SK-N-SH treated with all-trans-retinoic acid at 6 μM for 48 hours (cell line): ENCODE measurements at places on chromosomes 4 and X.

GRCh38 chr4:189206953-189207352, 733.7 kb upstream of the FRG1 start:
- no peak for ATAC-seq

DNA sequence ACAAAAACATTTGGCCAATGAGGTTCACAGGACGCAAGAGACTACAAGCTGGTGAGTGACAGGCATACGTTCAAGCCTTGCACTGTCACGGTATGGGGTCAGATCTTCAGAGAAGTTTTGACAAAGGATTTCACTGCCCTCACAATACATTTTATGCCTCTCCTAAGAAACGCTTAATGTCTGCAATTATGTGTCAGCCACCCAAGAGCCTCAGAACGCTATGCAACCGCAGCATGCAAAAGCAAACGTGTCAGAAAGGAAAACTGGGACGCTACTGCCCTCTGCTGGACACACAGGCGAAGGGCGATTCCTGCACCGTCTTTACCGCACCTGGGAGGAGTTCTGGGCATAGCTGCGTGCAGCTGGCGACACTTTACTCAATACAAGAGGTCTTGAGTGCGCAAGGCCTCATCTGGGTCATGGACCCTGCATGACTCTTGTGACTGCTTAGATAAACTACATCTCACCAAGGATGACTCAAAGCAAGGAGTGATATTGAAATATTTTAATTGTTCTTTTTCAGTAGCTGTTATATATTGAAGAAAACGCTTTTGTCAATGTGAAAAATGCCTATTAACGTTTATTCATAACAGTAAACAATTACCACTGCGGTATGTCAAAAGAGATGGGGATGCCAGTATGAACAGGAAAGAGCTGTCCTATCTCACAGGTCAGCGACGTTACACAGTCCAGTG, 147.6 kb upstream of the FRG1 start:
- ATAC-seq, result peak; percentile 98

- ATAC-seq, result peak; percentile 93
Observed at GRCh38 chr4:86497980-86498862, 95.9 kb upstream of the PTPN13 start.

- no peak for ATAC-seq
Observed at GRCh38 chrX:19592952-19593351, 77.6 kb upstream of the MAP3K15 start.

DNA sequence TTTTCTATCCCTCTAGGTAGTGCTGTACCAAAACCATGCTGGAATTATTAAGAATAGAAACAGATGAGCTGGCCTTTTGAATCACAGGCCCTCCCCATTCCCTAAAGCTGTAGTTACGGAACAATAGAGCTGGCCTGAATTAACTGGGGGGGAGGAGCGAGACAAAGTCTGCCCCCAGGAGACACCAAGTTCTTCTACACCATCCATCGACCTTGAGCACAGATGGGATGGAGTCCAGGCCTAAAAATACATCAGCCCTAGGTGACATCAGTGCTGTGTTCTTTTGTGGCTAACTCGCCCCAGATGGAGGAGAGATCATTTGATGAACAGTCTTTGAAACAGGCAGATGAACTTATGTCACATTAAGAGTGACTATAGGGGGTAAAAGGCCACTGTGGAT, 49.6 kb downstream of the LHFPL1 start:
- no peak for ATAC-seq

- ATAC-seq, result no peak
Observed at GRCh38 chrX:42260854-42261253, 337.5 kb upstream of the CASK start.

DNA sequence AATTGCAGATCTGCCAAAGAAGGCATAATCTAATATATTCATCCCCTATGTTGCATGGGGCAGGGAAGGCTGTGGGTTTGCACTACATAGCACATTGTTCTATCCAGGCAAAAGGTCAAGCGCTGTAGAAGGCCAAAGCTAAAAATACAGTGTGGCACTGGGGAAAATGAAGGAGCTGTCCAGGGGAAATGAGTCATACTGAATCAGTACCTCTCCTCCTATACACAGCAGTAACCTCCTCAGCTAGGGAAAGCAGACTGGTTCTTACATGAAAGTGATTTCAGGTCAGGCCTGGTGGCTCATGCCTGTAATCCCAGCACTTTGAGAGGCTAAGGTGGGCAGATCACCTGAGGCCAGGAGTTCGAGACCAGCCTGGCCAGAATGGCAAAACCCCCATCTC, 31.0 kb upstream of the SLC25A4 start:
- peak; percentile 97 for ATAC-seq

- ATAC-seq, result no peak
Observed at GRCh38 chr4:80202741-80203553, 5.6 kb downstream of the PRDM8 start.

DNA sequence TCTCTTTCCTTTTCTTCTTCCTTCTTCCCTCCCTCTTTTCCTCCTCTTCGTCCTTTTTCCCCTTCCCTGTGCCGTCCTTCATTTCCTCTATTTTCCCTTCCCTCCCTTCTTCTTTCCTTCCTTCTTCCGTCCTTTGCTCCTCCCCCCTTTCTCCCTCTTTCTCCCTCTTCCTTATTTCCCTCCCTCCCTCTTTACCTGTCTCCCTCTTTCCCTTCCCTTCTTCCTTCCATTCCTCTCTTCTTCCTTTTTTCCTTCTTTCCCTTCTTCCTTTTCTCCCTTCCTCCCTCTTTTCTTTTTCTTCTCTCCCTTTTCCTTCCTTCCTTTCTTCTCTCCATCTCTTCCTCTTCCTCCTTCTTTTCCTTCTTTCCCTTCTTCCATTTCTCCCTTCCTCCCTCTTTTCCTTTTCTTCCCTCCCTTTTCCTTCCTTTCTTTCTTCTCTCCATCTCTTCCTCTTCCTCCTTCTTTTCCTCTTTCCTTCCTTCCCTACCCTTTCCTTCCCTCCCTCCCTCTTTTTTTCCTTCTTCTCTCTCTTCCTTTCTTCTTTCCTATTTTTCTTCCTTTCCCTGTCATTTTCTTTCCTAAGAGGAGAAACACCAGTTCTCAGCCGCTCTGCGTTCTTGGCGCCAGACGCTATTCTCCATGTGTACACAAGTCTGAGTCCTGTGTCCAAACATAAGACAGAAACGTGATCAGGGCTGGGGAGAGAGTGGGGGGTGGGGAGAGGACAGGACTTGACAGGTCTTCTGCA, 597.1 kb downstream of the MID1IP1 start:
- no peak for ATAC-seq

DNA sequence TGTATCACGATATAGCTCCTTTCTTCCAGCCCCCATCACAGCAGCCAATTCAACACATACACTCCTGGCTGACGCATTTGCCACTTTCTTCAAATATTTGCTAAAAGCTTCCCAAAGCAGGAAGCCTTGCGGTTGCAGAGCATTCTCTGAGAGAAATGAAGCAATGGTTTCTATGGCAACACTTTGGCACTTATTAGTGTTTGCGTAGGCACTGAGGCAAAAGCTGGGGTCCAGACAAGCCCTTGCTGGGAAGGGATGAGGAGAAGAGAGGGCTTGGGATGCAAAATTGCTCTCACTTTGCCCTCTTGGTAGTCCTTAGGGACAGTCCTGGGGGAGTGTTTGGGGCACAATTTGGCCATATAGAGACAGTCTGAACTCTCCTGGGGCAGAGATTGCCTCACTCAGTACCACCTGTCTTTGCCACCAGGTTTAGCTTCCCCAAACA, 55.0 kb upstream of the PAK3 start:
- ATAC-seq, result no peak

DNA sequence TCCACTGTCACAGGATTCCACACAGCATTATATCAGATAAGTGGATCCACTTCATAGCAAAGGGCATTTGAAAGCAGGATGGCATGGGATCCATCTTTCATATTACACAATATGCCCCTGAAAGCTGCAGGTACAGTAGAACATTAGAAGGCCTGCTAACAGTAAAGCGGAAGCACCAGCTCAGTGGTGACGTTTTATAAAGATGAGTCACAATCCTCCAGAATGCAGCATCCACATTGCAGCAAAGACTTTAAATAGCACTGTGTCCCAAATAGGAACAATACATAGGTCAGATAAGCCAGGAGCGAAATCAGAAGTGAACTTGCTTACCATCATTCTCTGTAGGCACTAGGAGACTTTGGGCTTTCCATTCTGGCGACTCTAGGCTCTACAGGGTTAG, 609.5 kb upstream of the FAT1 start:
- no peak for ATAC-seq

GRCh38 chr4:135538698-135539097, 1337.1 kb upstream of the PABPC4L start:
- ATAC-seq, result no peak

GRCh38 chr4:67603310-67604028, 44.9 kb downstream of the STAP1 start:
- no peak for ATAC-seq

DNA sequence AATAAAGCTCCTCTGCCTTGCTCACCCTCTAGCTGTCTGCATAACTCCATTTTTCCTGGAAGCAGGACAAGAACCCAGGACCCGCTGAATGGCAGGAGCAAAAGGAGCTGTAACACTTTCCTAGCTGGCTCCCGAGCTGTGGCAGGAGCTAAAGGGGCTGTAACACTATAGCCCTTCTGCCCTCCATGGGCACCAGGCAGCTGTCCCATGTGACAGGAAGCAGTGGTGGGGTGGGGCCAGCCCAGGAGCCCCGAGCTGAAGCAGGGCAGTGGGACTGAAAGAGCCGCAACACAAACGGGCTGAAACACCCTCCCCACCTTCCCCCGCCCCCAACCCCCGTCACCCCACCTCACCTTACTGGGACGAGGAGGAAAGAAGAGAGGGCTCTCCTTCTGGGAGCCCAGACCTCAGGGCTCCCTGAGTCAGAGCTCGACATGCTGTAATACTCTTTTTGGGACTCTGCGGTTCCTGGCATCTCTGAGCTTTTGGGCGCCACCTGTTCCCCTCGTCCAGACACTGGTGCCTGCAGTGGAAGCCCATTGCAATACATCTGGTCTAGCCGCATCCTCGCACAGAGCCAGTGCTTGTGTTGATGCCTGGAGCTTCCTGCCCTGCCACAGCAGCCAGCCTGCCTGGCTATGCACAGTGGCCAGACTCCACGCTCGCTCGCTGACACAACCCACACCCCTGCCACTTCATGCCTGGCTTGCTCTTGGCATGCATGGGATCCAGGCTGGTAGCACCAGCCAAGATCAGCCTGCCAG, 39.4 kb downstream of the PPM1K start:
- ATAC-seq, result no peak

DNA sequence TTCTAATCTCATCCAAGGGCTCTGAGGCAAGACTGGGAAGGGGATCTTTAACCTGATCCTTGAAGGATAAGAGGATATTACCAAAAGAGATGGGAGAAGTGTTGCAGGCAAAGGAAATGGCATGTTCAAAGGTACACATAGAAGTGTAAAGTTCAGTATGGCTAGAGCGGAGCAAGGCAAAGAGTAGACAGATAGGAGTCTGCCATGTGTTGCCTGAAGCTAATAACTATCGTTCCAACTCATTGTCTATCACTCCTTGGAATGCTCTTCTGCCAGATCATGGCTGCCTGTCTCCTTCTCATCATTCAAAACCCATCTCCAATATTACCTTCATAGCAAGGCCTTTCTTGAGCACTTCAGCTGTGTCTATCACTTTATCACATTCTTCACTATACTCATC, 55.2 kb upstream of the IL1RAPL2 start:
- ATAC-seq, result no peak

GRCh38 chr4:19239565-19239964, 1012.1 kb upstream of the SLIT2 start:
- peak; percentile 79 for ATAC-seq

DNA sequence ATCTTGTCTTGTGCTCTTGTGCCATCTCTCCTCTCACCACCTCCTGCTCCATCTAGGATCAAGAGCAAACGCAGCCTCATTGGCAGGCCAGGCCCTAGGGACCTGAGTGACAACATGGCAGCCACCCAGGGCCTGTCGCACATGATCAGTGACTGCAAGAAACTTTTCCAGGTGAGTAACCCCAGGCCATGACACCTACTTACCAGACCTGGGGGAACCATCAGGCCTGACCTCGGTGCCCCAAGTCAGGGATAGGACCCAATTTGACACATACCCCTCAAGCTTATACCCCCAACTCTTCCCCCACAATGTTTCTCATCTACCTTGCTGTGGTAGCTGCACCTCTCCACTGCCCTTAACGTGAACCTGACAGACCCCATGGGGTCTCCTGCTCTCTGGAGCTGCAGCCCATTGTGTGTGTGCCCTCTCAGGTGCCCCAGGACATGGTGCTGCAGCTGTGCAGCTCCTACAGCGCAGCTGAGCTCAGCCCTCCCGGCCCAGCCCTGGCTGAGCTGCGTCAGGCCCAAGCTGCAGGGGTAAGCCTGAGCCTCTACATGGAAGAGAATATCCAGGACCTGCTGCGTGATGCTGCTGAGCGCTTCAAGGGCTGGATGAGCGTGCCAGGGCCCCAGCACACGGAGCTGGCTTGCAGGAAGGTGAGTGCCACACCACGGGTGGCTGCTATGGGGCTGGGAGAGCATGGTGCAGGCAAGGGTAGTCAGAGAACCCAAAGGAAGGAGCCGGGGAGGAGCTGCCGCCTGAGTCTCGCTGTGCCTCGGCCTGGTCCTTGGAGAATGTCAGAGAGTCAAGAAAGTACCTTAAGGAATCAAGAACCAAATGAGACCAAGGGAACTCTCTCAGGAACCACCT, 74.8 kb downstream of the STARD8 start:
- no peak for ATAC-seq

- ATAC-seq, result no peak
Observed at GRCh38 chr4:76745240-76745639, 152.7 kb downstream of the SOWAHB start.

GRCh38 chrX:78665342-78665741, 6.2 kb upstream of the RTL3 start:
- no peak for ATAC-seq

GRCh38 chr4:113556382-113557134, 205.0 kb downstream of the CAMK2D start:
- ATAC-seq, result no peak

DNA sequence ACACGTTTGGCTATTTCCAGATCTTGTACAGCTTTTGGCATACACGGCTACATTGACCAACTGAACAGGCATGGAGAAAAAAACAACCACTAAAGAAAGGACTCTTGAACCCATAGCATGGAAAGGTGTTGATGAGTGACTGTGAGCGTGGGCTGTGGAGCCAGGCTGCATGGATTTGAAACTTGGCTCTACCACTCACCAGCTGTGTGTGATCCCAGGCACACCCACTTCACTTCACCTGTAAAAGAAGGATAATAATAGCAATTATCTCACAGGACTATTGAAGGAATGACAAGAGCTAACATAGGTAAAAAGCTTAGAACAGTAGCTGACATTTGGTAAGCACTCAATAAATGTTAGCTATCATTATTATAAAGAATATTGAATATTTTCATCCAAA, 301.7 kb upstream of the CPEB2 start:
- no peak for ATAC-seq

DNA sequence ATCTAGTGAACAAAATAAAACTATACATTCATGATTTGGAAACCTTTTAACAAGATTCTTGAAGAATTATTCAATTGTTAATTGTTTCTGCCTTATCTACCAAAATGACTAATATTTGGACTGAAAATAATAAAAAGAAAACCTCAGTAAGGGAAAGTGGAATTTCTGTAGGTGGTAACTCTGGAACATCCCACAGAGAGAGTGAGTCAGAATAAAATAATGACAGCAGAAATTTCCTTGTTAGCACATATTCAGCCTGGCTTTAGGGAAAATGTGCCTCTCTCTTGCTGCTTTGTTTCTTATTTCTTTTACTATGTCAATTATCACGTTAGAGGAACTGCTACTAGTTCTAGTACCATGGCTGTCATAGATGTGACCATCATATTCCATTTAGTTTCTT, 421.5 kb upstream of the GNPDA2 start:
- ATAC-seq, result no peak

GRCh38 chrX:152157042-152157441, 18.7 kb upstream of the MAGEA10 start:
- no peak for ATAC-seq

- ATAC-seq, result peak; percentile 76
Observed at GRCh38 chrX:8783097-8783713, 18.0 kb downstream of the FAM9A start.
